ENCODE measurements at places on chromosomes 5 and 9.

DNA sequence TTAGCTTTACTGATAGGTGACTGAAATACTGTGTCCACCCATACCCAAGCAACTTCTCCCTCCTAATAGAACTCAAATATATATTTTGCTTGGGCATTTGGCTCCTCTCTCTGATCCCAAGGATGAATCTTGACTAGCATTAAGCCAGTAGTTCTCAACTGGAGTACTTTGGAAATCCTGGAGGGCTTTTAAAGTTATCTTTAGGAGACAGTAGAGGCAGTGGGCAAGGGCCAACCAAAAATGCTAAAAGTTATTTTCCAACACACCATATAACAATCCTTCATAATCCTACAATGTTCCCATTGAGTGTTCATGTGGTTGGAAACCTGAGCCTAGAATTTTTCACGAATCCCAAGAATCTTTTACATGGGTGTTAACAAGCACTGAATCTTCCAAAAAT is 11.1 kb upstream of the ETF1 start:
- DNase-seq, result no peak

- DNase-seq, result no peak
Measured at GRCh38 chr5:143228597-143229293, 174.7 kb downstream of the NR3C1 start.

GRCh38 chr5:174937201-174938123 is 213.1 kb downstream of the MSX2 start:
- DNase-seq, result no peak

DNA sequence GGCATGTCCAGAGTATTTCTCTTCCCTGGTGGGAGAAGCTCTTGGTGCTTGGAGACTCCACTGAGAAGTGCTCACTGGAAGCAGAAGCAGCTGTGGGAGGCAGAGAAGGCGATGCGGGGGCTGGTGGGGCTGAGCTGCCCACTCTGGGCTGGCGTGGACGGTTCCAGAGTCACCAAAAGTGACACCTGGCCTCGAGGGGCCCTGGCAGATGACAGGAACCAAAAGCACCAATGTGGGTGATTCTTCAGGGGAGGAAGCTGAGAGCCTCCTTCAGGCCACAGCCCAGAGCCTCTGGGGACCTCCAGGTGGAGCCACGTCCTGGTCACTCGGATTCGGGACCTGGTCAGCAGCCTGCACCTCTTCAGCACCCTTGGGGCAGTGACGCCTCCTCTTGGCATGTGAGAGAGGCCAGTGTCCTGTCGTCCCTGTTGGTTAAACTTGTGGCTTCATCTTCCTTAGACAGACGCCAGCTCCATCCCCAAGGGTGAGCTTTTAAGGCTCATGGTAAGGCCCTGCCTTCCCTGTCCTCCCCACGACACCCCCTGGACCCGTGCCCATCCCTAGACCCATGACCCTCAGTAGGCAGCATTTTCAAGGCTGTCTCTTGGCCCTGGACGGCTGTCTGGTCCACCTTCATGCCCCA is 78.7 kb upstream of the IRX4 start:
- DNase-seq, result no peak

GRCh38 chr5:107112216-107112615 is 558.5 kb downstream of the EFNA5 start:
- no peak for DNase-seq

DNA sequence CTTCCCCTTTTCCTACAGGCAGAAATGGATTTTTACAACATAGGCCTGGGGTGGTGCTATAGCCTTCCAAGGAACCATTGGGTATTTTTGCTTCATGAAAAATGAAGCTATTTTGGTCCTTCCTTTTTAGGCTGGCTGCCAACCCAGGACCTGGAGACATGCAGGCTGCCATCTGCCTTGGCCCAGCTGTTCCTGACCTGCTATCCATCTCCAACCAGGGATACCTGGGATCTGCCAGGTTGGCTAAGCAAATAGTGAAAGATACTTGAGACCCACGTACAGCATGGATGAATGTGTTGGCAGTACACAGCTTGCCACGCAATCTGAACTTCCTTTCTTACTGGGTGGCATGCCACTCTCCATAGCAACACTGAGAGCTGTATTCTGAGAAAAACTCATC is 31.1 kb downstream of the MRPS27 start:
- no peak for DNase-seq

GRCh38 chr5:111756581-111757354 is at the start of gene NREP:
Gene NREP, minus strand, starts transcription at chr5:111757194. Its CDS starts 1,422 bp downstream, at chr5:111755772.
- DNase-seq, result no peak

DNA sequence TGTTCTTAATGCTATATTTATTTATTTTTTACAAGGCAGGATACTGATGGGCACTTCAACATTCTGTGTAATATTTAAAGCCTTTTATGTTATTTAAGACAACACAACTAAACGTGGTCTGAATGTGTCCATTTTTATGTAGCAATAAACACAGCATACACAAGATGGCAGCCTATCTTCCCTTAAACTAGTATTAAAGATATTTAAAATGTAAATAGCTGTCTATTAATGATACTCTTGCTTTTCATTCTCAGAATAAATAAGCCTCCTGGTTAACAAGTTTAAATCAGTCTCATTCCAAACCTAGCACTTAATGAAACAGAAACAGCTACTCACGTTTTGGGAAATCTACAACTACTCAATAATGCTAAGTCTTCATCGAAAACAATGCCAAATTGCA is 315.7 kb downstream of the MCTP1 start:
- no peak for DNase-seq

DNA sequence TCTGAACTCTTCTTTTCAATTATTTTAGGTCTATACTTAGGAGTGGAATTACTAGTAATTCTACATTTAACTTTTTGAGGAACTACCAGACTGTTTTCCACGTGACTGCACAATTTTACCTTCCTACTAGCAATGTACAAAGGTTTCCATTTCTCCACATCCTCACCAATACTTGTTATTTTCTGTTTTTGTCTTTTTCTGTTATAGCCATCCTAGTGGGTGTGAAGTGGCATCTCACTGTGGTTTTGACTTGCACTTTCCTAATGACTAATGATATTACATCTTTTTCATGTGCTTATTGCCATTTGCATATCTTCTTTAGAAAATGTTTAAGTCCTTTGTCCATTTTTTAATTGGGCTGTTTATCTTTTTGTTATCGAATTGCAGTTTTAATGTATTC is 136.9 kb upstream of the EGFLAM start:
- no peak for DNase-seq

- DNase-seq, result peak; percentile 17
Measured at GRCh38 chr5:134224888-134225779, 739 bp downstream of the PPP2CA start.

DNA sequence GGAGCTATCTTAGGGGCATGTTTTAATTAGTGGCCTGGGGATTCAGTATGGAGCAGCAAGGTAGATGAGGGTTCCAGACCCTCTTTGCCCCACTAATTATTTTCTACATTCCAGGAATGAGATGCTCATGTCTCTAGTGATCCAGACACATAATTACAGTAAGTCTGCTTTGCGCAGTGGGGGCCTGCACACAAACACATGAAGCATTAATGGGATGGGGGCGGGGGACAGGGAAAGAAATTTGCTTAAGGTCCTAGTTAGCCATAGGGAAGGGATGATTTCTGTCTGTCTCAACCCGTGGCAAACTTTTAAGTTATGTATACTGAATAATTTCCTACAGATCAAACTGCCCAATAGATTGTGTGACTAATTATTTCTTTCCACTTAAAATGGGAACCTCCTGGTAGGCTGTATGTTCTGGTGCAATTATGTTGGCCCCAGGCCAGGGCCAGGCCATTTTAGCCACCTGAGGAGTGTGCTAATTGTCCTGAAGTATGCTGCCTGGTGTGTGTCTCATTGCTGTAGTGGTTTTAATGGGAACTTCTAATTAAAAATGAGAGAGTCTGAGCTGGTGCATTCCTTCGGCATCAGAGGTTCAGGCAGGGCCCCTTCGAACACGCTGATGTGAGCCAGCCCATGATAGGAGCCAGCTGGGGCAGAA is 134.4 kb downstream of the PTTG1 start:
- no peak for DNase-seq

Measured in stimulated activated CD8-positive, alpha-beta memory T cell treated with anti-CD3 and anti-CD28 coated beads, Interleukin-4, amount 100 ng/mL, for 1 hour (primary cell).